ENCODE measurements at places on chromosomes 2 and 18.

- DNase-seq: no peak
Measured at GRCh38 chr2:176175709-176176607, 12.5 kb upstream of the HOXD1 start.

- DNase-seq: no peak
Measured at GRCh38 chr2:136111711-136112110, 6.2 kb downstream of the CXCR4 start.

DNA sequence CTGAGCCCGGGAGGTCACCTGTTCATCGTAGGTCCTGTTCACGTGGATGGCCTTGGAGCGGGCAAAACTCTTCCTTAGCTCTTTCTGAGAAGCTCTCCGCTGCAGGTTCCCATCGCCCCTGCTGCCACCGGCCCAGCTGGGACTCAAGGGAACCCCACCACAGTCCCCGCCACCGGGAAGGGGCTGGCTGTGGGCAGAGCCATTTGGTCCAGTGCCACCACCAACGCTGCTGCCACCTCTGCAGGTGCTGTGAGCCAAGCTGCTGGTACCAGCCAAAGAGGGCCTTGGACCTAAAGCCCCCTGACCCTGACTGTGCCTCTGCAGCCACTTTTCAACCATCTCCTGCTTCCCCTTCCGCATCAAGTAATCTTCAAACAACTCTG, 586 bp downstream of the PDE11A start:
- DNase-seq: no peak

- DNase-seq: peak; percentile 96
Measured at GRCh38 chr2:145026456-145027455, 506.8 kb upstream of the ZEB2 start.

DNA sequence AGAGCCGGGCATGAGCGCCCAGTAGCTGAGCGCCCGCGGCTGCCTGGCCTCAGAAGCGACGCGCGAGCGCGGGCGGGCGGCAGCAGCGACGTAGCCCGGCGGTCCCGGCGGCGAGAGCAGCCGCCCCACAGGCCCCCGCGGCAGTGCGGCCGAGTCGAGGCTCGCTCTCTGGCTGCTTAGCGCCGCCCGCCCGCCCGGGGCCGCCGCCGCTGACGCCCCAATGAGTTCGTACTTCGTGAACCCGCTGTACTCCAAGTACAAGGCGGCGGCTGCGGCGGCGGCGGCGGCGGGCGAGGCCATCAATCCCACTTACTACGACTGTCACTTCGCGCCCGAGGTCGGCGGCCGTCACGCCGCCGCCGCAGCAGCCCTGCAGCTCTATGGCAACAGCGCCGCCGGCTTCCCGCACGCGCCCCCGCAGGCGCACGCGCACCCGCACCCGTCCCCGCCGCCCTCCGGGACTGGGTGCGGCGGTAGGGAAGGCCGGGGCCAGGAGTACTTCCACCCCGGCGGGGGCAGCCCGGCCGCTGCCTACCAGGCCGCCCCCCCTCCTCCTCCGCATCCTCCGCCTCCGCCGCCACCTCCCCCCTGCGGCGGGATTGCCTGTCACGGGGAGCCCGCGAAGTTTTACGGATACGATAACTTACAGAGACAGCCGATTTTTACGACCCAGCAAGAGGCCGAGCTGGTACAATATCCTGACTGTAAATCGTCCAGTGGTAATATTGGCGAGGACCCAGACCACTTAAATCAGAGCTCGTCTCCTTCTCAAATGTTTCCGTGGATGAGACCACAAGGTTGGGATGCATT, 847 bp downstream of the HOXD8 start:
- peak; percentile 43 for DNase-seq

DNA sequence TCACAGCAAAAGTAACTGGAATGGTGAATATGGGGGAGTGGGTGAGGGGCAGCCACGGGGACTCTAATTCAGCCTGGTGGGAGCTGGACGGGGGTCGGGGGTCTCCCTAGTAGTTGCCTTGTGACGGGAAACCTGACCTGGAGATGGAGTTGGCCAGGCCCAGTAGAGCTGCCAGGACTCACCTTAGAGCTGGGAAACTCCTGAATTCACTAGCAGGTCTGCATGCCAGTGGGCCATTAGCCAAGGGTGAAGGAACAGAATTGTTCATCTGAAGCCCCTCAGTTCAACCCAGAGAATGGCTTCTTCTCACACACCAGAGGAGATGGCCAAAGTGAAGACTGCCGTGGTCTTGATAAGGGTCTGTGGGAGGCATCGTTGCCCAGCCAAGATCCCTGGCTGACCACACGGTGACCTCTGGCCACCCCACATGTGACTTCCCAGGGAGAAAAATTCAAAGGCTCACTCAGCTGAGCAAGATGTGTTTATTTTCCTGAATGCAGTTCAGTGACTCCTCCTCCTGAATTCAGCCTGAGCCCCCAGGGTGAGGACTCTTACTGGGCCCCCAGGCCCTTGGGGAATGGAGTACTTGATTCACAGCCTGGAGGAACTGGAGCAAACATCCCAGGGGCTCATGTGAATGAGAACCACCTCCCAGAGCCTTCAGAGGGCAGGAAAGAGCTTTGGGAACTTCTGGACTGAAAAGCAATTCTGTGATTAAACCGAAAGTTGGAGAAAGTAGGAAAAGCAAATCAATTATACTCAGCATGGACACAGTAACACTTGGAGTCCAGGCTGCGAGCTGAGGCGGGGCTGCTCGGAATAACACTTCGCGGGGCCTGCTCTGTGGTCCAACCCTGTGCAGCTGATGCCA, 25.2 kb downstream of the MOCOS start:
- DNase-seq: peak; percentile 31
